ENCODE measurements at places on chromosomes 11 and 22. TPM values are rescaled to one million over a fixed set of nuclear protein-coding genes. Genes with fewer than 3 reads are reported as not detected.

LIF gene
- 161 TPM for total RNA-seq

VPS37C gene
- total RNA-seq = 6.6 TPM

- DNase-seq = no peak
Observed at GRCh38 chr11:33402066-33402465, 144.9 kb downstream of the HIPK3 start.

DNA sequence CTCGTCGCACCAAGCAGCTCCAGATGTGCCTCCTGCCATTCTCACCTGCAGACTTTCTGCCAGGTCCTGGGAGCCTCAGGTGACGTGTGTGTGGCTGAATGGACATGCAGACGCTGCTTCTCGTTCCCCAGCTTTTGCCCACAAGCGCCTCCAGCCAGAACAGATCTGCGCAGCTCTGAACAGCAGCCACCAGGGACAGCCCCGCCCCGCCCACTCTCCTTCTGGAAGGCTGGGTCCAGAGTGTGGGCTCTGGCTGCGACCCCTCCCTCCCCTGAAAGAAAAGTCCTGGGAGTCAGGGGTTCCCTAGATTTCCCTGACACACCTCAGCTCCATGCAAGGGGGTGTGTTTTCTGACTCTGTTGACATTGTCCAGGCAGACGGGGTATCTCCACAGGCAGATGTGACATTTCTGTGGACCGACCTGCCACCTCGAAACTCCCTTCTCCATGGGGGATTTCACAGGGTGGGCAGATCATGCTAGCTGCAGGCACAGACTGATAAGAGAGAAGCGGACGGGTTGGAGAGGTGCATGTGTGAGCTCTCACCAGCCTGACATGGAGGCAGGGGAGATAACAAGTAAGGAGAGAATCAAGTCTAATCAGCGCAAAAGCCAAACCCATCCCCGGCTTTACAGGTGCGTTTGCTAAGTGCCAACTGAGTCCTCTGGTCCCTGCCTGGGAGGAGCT, 19.8 kb downstream of the SLCO2B1 start:
- no peak for DNase-seq

DNA sequence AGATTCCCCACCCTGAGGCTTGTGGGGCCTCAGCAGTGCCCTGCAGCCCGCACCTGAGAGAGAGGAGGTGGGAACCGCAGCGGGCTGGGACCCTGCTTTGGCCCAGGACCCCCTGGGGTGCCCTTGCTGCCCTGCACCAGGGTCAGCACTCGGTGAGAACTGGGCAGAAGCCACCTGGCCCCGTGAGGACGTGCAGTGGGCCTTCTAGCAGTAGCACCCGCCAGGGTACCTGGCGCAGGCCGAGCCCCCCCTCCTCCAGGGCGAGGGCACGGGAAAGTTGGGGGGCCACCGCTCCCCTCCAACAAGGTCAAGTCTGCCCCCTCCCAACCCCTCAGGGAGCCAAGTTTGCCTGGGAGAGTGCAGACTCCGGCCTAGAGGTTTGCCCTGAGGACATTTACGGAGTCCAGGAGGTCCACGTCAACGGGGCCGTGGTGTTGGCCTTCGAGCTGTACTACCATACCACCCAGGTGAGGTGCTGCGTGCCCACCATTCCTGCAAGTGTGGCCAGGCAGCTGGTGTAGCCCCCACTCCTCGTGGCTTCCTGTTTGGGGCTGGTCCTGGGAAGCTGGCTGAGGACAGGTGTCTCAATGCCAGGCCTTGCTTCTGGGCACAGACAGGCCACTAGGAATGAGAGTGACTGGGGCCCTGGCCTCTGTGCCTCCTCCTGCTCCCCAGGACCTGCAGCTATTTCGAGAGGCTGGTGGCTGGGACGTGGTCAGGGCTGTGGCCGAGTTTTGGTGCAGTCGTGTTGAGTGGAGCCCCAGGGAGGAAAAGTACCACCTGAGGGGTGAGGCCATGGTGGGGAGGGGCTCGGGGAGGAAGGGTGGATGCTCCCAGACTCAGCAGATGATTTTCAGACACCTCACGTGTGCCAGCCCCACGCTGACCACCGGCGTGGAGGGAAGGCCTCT, 3.5 kb downstream of the PGGHG start:
- peak; percentile 4 for DNase-seq

DNA sequence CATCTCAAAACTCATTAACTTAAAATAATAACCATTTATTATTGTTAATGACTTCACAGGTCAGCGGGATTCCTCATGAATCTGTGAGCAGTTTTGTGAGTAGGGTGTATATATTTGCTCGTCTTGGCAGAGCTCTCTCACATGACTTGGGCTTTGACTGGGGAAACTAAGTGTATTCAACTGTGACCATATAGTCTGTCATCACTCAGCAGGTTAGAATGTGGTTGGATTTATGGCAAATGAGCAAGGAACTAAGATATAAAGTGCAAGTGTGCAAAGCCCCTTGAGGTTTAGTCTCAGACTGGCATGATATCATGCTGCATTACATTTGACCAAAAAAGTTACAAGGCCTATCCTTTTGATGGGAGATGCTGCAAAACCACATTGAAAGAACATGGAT, 254.8 kb downstream of the CNTN5 start:
- DNase-seq = no peak

GAS2 gene
- total RNA-seq = 2.6 TPM

DNA sequence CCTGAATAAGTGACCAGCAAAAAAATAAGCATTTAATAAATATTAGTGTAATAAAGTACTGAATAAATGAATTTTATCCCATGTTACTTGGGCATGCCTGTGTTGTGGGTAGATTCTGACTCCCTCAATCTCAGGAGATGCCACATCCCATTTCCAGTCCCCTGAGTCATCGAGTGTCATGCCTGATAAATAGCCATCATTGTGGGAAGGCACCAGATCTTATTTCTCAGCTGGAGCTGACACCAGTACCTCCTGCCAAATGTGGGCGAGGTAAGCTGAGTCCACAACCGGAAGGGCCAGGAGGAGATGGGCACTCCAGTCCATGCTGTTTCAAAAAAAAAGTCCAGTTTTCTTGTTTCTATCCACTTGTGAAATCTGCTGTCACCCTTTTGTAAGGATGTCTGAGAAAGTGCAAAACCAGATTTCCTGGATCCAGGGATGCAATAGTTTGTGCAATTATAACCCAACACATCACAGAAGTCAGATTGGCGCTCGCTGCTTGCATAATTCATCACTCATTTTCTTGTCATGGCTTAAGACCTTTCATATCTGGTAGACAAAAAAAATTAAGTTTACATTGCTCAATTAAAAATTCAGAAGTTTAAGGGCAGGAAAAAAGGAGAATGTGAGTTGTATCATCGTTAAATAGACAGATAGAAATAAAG, 311.6 kb downstream of the MIAT start:
- DNase-seq = no peak

DNA sequence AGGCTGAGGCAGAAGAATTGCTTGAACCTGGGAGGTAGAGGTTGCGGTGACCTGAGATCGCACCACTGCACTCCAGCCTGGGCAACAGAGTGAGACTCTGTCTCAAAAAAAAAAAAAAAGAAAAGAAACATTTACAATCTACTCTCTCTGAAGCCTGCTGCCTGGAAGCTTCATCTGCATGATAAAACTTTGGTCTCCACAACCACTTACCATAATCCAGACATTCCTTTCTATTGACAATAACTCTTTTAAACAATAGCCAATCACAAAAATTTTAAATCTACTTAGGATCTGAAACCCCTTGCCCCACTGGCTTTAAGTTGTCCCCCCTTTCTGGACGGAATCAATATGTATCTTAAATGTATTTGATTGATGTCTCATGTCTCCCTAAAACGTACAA, 25.0 kb upstream of the HTR3A start:
- DNase-seq = no peak

DNA sequence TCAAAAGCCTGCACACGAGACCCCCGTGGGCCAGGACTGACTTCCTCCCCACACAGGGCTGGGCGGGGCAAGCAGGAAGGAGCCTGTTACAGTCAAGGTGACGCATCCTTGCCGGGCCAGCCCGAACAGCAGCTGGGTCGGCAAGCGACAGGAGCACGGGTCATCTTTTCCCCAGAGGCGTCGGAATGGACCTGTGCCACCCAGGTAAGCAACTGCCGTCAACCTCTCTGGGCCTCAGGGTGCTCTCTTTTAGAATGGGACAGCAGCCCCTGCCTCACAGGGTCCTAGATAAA, at the start of gene CYTH4:
Gene CYTH4 (plus strand): TSS at position 124 of the 293 bp plus-strand sequence. CDS start 62 bp downstream, at position 186.
- DNase-seq = peak; percentile 91

KCNE3 gene
- total RNA-seq = not detected

GPR83 gene
- total RNA-seq = 0.11 TPM

DNA sequence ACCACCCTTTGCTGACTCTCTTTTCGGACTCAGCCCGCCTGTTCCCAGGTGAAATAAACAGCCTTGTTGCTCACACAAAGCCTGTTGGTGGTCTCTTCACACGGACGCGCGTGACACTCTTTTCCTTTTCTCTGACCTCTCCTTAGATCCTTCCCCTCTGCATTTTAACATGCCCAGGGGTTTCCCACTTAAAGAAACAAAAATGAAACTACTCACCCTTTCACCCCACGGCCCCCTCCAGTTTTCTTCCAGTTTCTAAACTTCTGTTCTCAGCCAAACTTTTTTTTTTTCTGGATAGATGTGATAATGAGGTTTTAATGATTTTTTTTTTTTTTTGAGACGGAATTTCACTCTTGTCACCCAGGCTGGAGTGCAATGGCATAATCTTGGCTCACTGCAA, 32.8 kb upstream of the NUP50 start:
- peak; percentile 11 for DNase-seq

DNA sequence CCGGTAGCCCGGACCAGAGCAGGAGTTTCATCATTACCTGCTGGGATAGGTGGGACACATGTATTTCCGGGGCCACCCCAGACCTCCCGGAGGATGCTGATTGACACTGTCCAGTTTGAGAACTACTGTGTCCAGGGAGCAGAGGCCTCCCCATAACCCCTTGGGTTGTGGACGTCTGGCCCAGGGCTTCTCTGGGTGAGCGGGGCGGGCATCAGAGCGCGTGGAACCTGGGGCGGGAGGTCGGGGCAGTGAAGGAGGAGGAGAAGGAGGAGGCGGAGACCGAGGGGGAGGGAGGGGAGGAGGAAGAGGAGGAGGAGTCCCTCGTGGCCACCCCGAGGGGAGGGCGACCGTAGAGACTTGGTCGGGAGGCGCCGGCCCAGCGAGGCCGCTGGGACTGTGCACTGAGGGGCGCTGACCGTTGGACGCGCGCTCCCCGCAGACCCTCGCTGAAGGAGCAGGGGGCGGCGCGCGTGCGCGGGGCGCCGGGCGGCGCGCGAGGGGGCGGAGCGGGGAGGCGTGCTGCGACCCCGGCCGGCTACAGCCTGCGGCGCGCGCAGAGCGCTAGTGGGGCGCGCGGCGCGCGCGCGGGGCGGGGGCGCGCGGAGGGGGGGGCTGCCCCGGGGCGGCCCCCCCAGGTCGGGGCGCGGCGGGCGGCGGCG, at the start of gene GRK3:
Gene GRK3 (plus strand): TSS at position 356 of the 659 bp plus-strand sequence. CDS start 366 bp downstream, outside the sequence.
- peak; percentile 81 for DNase-seq

DNA sequence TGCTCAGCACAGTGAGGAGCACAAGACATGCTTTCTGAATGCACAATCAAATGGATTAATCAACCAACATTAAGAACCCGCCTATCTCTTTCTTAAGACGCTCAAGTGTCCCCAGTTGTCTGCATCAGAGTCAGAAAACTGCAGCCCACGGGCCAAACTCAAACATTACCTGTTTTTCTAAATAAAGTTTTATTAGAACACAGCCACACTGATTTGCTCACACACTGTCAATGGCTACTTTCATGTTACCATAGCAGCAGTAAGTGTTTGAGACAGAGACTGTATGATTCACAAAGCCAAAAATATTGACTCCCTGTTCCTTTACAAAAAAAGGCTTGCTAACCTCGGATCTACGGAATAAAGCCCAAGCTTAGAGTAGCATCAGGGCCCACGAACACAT, 49.0 kb upstream of the ISX start:
- no peak for DNase-seq

DNA sequence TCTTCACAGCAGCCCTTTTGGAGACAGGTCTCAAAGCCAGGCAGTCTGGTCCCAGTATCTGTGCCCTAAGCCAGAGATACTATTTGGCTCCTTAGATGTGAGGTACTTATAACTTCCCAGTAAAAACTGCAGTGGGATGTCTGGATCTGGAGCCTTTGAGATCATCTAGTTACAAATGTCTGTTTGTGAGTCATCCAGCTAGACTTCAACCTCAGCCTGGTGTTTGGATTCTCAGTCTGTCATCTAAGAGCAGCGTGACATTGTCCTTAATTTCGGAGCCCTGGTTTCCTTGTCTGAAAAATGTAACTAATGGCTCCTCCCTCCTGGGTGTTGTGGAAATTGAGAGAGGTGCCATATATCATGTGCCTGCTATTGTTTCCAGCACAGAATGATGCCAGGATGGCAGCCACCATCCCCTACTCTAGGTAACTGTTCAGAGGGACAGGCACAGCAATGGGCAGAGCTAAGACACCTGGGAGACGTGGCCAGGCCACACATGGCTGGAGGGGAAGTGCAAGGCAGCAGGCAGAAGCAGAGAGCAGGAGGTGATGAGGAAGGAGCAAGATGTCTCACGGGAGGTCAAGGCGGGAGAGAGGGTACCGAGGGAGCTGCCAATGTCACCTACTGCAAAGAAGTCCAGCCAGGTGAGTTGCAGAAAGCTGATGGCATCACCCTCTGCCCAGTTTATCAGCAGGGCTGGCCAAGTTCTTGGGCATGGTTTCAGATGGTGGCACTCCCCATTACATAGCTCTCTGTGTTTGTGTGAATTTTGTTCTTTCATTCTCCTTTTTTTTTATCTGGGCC, 20.6 kb upstream of the ST3GAL4 start:
- DNase-seq = no peak

- DNase-seq = peak; percentile 59
Observed at GRCh38 chr11:6667733-6668374, 12.2 kb upstream of the DCHS1 start.

CHRNA10 gene
- total RNA-seq = 0.58 TPM

SLC25A18 gene
- total RNA-seq = not detected
